ENCODE measurements at places on chromosomes 6 and 20. TPM values are rescaled to one million over a fixed set of nuclear protein-coding genes. Genes with fewer than 3 reads are reported as not detected.

GRCh38 chr6:143579703-143580102 is 68.2 kb upstream of the FUCA2 start:
- no peak for DNase-seq

DNA sequence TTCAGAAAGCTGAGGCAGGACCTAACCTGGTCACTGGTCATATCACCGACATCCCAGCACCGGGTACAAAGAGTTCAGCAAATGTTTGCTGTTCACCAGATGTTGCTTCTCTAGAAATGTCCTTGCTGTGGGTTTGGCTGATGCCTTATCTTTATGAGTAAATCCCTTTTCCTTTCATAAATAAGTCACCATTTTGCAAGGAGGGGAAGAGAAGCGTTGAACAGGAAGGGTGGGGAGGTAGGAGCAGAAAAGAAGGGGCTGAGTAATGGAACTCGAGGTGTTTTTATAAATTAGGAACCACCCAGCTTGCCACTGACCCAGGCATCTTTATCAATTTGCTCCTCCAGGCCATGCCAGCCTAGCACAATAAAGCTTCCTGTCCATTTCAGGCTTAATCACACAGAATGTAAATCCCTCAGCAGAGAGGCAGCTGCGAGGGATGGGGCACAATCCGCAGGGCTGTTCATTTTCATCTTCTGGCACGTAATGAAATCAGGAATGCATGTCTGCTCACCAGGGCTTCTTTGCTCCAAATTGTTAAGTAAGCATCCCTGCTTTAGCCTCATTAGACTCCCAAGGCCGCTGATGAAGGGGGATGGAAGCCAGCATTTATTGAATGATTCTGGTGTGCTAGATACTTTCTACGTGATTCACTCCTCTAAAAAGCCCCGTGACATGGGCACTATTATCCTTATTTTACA is 371.9 kb upstream of the CHD6 start:
- no peak for DNase-seq

GRCh38 chr20:43541214-43541613 is 17.6 kb upstream of the SGK2 start:
- DNase-seq = no peak

JPH2 gene
- 8.3 TPM for total RNA-seq

DNA sequence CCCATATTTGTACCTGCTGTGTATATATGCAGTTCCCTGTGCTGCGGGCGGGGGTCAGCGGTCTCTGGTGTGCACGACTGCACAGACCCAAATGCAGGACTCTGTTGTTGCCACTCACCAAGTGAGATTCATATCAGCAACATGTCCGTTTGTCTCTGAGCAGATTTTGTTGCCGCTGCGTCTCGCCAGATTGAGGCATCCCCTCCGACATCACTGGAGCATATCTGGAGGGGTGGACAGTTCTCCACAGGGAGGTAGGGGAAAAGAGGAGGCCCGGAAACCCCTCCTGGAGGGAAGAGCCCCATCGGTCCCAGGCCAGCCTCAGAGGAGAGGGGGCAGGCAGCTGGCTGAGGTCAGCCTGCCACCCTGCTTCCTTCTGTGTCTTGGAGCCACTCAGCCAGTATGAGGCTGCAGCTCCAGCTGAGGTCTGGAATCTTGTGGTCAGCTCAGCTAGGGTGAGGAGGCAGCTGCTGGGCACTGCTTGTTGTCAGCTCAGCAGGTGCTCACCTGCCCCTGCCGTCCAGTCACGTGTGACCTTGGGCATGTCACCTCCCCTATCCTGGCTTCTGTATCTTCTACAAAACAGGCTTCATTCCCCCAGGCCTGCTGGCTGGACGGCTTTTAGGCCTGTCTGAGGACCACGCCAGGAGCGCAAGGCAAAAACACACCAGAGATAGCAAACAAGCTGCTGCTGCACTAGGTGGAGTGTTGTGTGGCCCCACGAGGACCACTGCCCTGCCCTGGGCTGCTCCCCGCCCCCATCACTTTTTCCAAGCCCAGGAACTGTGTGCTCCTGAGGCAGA is 47.1 kb downstream of the HNF4A start:
- DNase-seq = peak; percentile 55
